AG04449 (cell line): ENCODE measurements at places on chromosomes 2 and 18.
A peak's percentile ranks its signal among the peaks of the same experiment; 100 is the strongest.

DNA sequence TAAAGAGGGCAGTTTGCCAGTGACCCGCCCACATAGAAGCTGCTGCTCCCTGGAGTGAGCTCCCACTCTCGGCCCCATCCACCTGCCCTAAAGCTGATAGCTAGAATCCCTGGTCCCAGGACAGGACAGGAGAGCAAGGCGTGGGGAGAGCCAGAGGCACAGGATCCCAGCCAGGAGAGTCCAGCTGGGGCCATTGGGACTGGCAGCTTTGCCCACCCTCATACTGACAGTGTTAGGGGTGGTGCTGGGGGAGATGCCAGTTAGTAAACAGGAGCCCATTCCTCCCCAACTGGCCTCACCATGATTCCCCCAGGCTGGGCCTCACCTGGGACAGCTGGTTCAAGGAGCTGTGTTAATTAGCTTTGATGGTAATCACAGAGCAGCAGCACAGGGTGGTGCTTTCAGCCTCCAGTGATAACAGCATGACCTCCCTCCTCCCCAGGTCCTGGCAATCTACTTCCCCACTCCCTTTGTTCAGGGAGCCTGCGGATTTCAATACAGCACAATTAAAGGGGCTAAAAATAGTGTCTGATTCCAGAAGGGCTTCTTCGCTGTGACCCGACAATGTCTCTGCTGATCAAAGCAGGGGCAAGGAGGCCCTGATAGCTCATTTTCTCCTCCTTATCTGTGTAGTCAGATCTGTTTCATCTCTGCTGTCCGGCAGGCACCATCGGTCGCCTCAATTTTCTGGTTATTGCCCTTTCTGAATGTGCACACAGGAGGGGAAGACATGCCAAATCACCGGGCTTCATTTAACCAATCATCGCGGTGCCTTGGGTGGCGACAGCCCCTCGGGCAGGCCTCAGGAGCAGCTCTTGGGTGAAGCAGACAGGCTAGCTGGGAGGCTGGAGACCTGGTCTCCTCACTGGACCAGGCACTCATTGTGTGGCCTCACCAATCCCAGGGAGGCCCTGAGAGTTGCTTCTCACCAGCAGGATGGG, 119.9 kb upstream of the TEX51 start:
- no peak for DNase-seq

DNA sequence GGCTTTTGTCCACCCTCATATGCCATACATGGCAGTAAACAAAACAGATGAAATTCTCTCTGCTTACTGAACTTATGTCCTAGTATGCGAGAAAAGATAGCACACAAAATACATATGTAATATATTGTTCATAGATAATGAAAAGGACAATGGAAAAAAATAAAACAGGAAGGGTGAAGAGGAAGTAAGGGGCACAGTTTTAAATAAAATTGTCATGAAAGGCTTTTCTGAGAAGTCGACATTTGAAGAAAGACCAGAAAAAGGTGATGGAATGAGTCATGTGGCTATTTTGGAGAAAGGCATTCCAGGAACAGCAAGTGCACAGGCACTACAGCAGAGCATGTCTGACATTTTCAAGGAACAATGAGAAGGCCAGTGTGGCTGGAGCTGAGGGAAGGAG, 56.4 kb downstream of the KCNH7 start:
- DNase-seq: no peak

DNA sequence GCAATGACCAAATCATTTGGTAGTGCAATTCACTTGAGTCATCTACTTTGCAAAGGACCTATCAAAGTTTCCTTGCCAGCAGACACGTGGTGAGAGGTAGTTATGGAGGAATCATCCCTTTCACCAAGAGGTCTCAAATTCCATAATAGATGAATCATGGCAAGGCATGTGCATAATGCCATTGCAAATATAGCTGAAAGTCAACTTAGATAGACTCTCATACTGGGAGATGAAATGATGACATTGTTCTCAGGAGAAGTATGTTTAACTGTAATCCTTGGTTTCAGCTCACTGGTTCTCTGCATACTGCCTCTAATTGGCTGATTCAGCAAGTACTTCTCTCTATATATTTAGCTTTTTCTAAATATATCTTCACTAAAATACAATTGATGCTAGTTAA, 57.2 kb downstream of the CALCRL start:
- DNase-seq: peak; percentile 83

DNA sequence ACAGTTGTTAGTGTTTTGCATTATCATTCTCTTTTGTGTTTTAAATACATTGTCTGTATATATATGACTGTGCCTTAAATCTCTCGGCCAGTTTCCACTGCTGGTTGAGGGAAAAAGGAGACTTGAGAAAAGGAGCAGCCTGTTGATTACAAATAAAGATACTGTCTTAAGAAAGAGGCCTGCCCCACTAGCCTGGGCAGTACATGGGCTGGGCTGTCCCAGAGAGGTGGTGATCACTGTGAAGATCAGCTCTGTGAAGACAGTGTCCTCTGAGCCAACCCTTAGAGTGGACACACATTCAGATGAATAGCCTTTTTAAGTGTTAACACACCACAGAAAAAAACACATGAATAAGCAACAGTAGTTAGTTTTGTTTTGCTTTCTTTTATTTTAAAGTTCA, 10.0 kb upstream of the OTX1 start:
- no peak for DNase-seq

- no peak for DNase-seq
Measured at GRCh38 chr2:88614497-88615157, 12.6 kb downstream of the EIF2AK3 start.

- peak; percentile 87 for DNase-seq
Measured at GRCh38 chr2:40434731-40435271, 17.1 kb downstream of the SLC8A1 start.

DNA sequence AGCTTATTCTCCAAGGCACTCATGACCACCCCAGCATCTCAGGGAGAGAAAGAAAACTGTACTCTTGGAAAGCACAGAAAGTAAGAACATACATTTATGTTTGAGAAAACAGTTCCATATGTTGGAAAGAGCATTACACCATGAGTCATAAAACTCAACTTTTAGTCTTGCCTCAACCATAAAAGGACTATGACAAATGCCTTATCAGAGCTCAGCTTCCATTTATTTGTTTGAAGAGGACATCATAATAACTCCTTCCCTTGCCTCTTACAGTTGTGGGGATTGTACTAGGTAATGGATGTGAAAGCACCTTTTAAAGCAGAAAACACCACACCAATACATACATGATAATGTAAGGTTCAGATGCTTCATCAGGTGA, 370.8 kb downstream of the LNPK start:
- DNase-seq: no peak

GRCh38 chr2:231181860-231182512, 16.4 kb upstream of the ARMC9 start:
- DNase-seq: no peak

DNA sequence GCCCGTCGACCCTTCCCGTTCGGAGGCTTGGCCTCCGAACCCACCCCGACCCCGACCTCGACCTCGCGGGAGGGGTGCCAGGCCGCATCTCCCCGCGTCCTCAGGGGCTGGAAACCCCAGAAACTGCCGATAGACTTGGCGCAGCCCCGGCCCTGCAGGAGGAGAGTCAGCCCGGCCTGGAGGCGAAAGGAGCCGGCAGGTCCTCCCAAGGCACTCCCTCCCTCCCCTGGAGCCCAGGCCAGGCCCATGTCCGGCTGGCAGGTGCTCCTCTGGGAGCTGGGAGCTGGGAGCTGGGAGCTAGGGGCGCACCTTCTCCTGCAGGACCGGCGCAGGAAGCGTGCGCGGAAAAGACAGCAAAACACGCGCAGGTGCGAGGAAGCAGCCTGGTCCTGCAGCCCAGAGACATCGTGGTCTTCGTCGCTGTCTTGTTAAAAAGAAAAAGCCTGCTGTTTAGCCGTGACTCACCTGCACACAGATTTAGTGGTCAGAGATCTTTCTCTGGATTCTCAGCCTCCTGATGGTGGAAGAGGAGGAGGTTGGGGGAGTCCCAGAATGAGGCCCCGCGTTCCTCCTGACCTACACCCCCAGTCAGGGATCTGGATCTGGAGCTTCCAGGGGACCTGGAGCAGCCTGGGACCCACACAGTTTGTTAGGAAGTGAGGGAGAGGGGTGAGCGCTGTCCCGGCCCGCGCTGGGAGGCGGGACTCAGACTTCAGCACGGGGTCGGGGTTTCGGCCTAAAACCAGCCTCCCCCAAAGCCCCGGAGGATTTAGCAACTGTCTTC, 660 bp upstream of the MBP start:
- no peak for DNase-seq

- no peak for DNase-seq
Measured at GRCh38 chr2:223734346-223734745, 103.0 kb downstream of the AP1S3 start.

- DNase-seq: no peak
Measured at GRCh38 chr2:61471905-61472805, 1.3 kb upstream of the USP34 start.

DNA sequence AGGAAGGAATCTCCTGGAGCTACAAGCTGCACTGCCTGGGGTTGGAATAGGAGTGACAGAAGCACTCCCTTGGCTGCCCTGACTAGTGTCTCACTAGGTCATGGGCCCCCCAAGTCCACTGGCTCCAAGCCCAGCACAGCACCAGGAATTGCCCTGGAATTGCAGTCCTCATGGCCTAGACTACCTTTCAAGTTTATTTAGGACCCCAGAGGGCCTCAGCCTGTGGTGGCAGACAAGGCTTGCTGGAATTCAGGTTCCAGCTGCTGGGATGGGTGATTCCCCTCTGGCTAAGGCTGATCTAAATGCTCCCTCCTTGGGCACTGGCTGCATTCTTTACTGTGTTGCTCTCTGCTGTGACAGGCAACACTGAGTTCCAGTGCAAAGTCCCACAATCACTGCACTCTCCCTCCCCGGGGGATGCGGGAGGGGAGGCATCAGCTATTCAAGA, 14.0 kb downstream of the STRADB start:
- DNase-seq: no peak

GRCh38 chr2:46334389-46335271, 37.4 kb downstream of the EPAS1 start:
- peak; percentile 99 for DNase-seq

GRCh38 chr2:197244349-197244748, 66.2 kb downstream of the ANKRD44 start:
- no peak for DNase-seq

- DNase-seq: no peak
Measured at GRCh38 chr2:56325661-56326345, 142.0 kb downstream of the CCDC85A start.

DNA sequence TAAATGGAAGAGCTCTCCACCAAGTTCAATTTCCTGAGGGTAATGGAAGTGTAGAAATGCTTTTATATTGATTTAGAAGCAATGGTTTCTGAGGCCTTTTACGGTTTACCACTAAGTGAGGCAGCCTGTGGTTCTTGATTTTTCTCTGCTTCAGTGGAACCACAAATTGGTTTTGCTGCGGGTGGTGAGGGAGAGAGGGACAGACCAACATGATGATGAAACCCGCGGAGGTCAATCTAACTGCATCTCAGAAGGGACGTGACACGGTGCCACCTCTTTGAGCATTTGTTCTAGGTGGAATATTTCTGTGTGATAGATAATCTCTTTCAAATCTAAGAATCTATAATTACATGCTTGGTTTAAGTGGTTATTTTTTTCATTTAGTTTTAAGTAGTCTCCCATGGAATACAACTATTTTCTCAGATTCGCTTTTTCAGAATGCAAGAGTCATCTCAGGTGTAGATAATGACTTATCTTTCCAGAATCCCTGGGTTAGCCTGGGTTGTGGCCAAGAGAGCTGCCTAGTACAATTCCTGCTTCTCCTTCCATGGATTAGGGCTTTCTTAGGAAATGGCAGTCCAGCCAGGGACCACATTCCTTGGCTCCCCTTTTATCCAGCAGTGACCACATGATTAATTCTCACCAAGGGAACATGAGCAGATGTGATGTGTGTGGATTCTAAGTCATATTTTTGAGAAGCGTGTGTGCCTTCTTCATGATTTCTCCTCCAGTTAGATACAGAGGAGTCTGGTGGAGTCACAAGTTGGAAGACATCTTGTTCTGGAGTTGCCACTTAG, 52.5 kb downstream of the KCNE4 start:
- no peak for DNase-seq

GRCh38 chr2:149221898-149222297, 108.5 kb upstream of the LYPD6 start:
- no peak for DNase-seq

- no peak for DNase-seq
Measured at GRCh38 chr2:232351686-232352510, 26.7 kb upstream of the ALPP start.

DNA sequence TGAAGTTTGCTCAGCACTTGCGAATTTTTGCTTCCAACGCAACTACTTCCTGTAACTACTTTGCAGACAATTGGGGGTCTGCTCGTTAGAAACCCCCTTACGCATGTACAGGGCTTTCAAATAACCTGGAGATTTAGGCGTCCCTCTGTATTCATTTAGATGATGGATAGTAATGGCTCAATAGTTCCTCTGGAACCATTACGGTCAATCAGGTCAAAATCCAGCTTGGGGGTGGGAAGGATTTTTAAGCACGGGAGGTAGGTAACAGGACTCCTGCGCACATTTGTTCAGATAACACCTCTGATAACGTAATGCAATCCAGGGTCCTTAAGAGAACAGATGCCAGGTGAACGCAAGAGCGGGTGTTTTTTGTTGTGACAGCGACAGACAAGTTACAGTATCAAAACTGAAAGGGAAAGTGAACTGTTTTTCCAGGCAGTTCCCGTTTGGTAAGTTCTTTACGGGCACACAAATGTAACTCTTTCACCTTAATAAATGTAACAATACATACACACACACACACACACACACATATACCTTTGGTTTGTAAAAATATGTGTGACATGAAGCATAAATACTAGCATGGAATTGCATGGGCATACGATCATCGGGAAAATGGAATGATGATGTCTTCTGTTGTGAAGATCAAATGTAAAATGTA, 3.8 kb upstream of the OSR1 start:
- no peak for DNase-seq

DNA sequence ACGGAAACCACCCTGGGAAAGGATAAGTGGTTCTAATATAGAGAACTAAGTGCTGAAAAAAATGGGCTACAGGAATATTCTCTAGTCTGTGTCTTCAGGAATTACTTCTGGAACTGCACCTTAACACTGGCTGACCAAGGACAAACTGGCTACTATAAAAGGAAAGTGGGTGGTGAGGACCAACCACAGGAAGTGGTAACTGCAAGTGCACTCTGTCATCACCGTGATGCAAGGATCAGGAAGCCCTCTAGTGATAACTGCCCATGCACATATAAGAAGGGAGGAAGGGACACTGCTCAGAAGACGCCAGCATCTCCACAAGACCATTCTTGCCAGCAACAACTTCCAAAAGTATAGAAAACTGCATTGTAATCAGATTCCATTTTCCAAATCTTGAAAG, 424.4 kb upstream of the RGPD4 start:
- DNase-seq: no peak

GRCh38 chr2:213868526-213868925, 542.3 kb upstream of the VWC2L start:
- DNase-seq: no peak

- DNase-seq: no peak
Measured at GRCh38 chr18:49368876-49369440, 91.5 kb downstream of the DYM start.
